ENCODE measurements at places on chromosomes 6 and 20. TPM values are rescaled to one million over a fixed set of nuclear protein-coding genes. Genes with fewer than 3 reads are reported as not detected.

SYNDIG1 gene
- 1.9 TPM for total RNA-seq

SIRPG gene
- not detected for total RNA-seq

GNAS-AS1 gene
- total RNA-seq, result not detected

ZSCAN12 gene
- 1.8 TPM for total RNA-seq

FAM8A1 gene
- 4.2 TPM for total RNA-seq

PNPLA1 gene
- total RNA-seq, result not detected

COL21A1 gene
- total RNA-seq, result 0.50 TPM

NR2E1 gene
- total RNA-seq, result not detected

ENPP3 gene
- total RNA-seq, result not detected

CALHM5 gene
- 0.06 TPM for total RNA-seq

PSORS1C2 gene
- total RNA-seq, result not detected

F13A1 gene
- total RNA-seq, result not detected

OR2J3 gene
- total RNA-seq, result not detected

POM121L2 gene
- not detected for total RNA-seq

AGER gene
- 1.3 TPM for total RNA-seq

IGF2R gene
- 32.3 TPM for total RNA-seq

ULBP2 gene
- 2.9 TPM for total RNA-seq

IL22RA2 gene
- not detected for total RNA-seq

SLC2A10 gene
- not detected for total RNA-seq

BPI gene
- not detected for total RNA-seq

OOEP gene
- total RNA-seq, result not detected

TXNDC5 gene
- total RNA-seq, result 149 TPM

MYMX gene
- not detected for total RNA-seq

FKBP1C gene
- 1.8 TPM for total RNA-seq

C6orf132 gene
- total RNA-seq, result 2.5 TPM

LY6G6C gene
- total RNA-seq, result 0.23 TPM

FAXC gene
- total RNA-seq, result 5.9 TPM

GPSM3 gene
- total RNA-seq, result 0.30 TPM

GTSF1L gene
- total RNA-seq, result not detected

ME1 gene
- total RNA-seq, result 40.5 TPM

All from A549 treated with Mapracorat at 1 μM for 4 hours (cell line).